Astrocyte (in vitro differentiated cells and primary cell): ENCODE measurements at places on chromosomes 2 and 18. TPM values are rescaled to one million over a fixed set of nuclear protein-coding genes. Genes with fewer than 3 reads are reported as not detected.
A peak's percentile ranks its signal among the peaks of the same experiment; 100 is the strongest.

The ANKRD30B gene
- not detected in 2 replicates for total RNA-seq

DNA sequence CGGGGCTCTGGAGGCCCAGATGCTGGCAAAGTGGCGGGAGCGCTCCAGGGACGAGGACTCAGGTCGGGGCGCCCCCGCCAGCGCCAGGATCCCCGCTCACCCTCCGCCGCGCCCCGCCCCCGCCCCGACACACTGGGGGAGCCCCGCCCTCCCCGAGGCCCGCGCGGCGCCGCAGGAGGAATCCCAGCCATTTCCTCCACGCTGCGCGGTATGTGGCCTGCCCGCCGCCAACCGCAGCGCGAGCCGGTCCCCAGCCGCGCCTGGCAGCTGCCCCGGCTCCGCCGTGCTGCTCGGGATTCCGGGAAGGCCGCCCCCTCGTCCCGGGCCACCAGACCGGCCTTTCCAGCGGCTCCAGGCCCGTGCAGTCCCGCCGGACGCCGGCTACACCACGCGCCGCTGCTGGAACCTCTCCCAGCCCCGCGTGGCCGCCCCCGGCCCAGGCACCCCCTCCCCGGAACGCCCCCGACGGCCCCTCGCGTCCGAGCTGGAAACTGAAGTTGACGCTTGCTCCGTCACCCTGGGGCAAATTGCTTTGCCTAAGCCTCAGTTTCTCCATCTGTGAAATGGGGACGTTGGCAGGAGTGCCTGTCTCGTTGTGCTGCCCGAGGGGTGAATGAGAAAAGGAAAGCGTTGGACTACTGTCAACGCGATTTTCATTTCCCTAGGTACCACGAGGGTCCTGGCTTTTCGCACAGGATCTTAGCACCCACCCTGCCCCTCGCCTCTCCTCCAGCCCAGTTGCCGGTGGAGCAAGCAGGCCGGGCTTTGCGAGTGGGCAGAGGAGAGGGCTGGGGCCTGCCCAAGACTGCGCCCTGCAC is 53.6 kb downstream of the PKDCC start:
- DNase-seq, result peak; percentile 78

The ASB1 gene
- total RNA-seq, result 30.6 and 31.7 TPM in 2 replicates

DNA sequence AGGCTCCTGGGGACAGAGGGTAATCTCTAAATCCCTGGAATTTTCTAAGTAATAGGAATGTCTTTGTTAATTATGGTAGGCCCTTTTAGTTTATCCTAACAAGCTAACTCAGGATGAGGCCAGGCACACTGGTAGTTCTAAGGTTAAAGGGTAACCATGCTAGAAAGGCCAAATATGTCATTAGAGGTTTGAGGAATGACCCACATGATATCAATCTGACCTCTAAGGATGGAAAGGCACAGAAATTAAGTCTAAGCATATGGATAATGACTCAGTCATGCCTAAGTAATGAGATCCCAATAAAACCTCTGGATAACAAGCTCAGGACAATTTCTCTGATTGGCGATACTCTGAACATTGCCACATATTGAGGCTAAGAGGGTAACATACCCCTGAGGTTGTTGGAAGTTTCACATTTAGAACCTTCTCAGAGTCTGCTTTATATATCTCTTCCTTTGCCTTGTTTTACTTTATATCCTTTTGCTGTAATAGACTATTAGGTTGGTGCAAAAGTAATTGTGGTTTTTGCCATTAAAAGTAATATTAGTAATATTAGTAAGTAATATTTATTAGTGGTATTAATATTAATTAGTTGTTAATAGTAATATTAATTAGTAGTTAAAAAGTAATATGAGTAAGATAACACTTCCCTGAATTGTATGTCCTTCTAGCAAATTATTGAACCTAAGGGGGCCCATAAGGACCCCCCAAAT is 806.3 kb upstream of the GCFC2 start:
- no peak for DNase-seq

- peak; percentile 33 for DNase-seq
These were observed 31.9 kb downstream of the CNRIP1 start for GRCh38 chr2:68287580-68288441.

GRCh38 chr2:240687045-240687740 is 4.5 kb upstream of the AQP12A start:
- DNase-seq, result no peak

The UGGT1 gene
- total RNA-seq, result 68.0 and 76.2 TPM in 2 replicates

DNA sequence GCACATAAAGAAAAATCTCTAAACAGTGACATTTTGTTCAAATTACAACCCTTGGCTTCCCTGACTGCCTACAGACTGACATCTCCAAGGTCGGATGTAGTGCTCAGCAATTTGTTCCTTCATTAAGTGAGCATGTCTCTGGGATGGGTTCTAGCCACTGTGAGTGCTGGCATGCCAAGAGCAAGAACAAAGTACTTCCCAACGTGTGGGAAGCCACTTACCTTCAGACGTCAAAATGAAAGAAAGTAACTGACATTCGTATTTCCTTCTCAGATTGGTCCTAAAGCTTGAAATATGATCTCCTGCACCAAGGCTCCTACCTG is 193.8 kb downstream of the SLC8A1 start:
- no peak for DNase-seq

DNA sequence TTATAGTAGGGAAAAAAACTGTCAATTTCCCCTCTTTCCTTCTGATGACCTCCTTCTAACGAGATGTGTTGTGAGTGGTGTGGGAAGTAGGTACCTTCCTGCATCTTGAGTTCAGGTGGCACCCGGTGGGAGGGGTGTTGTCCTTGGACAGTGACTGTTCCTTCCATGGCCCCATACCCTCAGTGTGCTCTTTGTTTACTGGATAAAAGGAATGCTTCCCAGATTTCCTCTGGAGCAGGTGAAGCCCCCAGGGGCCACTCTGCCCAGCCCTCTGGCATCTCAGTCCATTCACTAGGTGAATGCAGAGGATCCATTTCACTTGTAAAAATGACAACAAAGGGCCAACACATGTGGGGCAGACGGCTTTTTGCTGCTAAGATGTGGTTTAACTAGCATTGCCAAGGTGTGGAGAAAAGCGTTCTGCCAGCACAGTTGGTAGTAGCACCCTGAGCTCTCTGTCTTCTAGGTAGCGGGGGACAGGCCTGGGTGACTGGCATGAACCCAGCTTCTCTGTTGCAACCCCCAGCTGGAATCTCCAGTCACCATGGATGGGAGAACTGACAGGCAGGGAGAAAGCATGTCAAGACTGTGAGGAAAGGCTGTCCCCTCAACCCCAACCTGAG is 6.9 kb downstream of the GDF7 start:
- no peak for DNase-seq

GRCh38 chr2:152415231-152415642 is 80.3 kb downstream of the FMNL2 start:
- DNase-seq, result peak; percentile 73

GRCh38 chr2:150391779-150392178 is 95.7 kb downstream of the RND3 start:
- no peak for DNase-seq

DNA sequence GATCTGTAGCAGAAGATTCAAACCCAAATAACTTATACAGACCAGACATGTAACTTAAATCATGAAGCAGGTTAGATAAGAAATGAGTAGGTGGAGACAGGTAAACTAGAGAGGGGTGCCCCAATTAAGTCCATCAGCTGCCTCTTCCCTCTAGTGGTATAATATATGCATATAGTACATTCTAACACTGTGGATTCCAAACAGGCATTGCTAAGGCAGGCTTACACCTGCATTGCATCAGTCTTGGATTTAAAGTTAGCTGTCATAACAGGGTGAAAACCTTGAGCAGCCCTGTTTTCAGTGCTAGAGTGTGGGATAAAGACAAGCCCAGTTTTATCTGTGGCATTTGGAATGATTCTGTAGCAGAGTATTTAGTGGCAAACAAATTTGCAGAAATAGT is 63.4 kb downstream of the NYAP2 start:
- no peak for DNase-seq

GRCh38 chr18:55868909-55869308 is 280.9 kb upstream of the TCF4 start:
- DNase-seq, result peak; percentile 26

The SPATA3 gene
- total RNA-seq, result not detected in 2 replicates

The IL36A gene
- total RNA-seq, result not detected in 2 replicates

DNA sequence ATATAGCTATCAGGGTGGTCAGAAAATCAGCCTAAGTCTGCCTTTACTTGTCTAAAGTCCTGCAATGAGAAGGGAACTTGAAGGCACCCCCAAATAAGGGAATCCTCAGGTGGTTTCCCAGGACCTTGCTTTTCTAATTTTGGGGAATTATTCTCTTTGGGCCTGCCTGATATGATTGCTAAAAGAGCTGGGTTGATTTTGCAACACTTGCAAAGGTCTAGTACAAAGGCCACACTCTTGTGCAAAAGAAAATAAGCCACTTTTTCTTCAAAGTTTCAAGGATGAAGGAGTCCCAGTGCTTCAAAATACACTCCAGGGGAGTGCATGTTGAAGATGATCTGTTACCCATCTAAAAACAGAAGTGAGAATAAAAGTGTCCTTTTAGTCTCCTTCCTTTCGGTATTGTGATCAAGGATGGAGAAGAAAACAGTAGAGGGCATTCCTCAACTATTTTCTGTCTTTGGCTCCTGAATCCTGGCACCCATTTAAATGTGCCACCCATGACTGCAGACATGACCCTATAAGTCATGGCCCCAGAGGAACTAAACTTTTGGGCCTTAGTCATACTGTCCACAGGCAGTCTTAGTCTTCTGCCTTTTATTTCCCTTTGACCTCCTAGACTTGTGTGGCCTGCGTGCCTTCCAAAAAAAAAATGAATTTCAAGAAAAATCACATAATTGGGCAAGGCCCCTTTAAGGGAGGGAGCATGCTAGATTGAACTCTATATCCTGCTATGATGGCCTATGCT is 5.1 kb downstream of the SULT1C3 start:
- no peak for DNase-seq

DNA sequence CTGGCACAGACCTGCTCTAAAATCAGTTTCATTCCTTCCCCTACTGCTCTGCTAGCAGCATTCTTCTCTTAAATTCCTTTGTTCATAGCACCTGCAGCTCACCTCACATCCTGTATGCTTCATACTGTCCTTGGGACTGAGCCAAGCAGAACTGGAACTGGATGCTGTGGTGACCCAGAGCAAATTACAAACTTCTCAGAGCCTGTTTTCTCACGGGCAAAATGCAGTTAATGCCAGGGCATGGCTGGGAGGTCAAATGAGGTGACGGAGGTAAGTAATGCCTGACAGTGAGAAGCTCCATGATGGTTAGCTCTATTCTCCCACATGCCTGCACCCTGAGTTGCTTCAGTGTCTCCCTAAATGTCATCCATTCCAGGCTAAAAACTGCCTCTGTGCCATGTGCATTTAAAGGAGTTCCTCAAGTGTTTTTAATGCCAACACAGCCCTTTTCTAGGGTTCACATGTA is 29.7 kb downstream of the C2orf42 start:
- DNase-seq, result no peak

GRCh38 chr2:88003074-88003755 is 13.1 kb downstream of the RNU2-63P start:
- peak; percentile 7 for DNase-seq

The OSBPL6 gene
- 13.4 and 13.7 TPM in 2 replicates for total RNA-seq

The CROCC2 gene
- total RNA-seq, result not detected in 2 replicates

DNA sequence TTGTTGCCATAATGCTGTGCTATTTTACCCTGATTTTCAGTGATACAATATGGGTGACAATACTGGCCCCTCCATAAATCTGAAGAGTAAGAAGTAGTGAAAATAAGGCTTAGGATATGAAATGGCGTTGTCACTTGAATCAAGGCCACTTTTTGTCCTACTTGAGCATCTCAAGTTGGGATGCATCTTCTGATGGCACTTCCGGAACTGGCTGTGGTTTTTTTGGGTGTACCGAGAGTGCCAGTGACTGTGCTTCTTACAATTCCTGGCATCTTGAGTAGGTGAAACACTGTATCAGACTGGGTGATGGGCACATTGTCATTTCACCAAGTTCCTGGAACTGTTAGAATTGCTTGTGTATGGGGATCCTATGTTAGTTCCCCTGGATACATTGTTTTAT is 52.5 kb upstream of the EML6 start:
- no peak for DNase-seq

The INHBB gene
- 7.1 and 19.8 TPM in 2 replicates for total RNA-seq

GRCh38 chr2:226795281-226796011 is 4.2 kb downstream of the IRS1 start:
- DNase-seq, result no peak

DNA sequence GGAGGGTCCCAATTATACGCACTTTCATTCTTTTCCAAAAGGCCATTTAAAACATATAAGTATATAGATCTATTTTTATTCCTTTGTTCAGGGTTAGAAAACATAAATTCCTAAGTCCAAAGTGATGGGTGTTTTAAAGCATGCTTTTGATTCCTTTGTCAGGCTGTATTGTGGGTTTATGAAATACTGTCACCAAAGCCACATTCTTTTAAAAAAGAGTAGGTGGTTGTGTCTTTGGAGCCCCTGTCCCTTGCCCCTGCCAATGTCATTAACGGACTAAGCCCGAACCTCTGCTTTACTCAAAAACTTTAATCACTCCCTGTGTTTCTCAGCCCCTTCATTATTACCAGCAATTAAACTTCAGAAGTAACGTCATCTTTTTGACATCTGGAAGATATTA is 104.9 kb upstream of the APCDD1 start:
- peak; percentile 6 for DNase-seq

The PLEK gene
- total RNA-seq, result not detected in 2 replicates

- no peak for DNase-seq
These were observed 7.4 kb downstream of the MYL12B start for GRCh38 chr18:3269241-3269913.

DNA sequence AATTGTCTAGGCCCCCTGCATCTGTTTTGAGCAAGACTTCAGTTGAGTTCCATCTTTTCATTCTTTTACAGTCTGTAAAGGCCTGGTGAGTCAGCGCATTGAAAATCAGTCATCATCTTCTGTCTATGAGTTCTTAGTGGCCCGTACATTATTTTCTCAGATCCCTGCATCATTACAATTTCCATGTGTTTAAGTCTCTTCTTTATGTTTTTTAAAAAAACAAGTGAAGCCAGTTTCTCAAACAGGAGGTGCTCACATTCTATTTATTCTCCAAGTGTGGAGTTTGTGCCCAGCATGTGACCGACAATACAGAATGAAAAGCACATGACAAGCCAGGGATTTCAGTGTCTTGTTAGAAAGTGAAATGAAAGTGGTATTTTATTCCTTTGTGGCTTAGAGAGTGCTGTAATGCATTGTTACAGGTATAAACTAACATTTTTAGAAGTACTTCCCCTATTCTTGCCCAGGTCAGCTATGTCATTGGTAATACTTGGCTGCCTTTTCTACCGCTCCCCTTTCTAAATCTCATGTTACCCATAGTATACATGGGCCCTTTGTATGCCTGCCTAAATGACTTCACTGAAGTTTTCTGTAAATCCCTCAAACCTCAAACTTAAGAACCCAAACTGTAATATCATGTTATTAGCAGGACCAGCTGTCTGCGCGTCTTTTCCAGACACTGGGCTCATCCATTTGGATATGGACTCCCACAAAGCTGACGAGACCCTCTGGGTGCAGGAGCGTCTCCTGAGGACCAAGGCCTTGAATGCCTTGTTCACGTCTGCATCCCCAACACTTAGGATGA is 67.6 kb downstream of the FEZ2 start:
- peak; percentile 69 for DNase-seq

GRCh38 chr2:201347138-201347537 is 10.0 kb downstream of the FLACC1 start:
- DNase-seq, result no peak
